ENCODE measurements at places on chromosomes 6 and 20.

- no peak for DNase-seq
Observed at GRCh38 chr6:64012351-64013001, 376.9 kb downstream of the PHF3 start.

DNA sequence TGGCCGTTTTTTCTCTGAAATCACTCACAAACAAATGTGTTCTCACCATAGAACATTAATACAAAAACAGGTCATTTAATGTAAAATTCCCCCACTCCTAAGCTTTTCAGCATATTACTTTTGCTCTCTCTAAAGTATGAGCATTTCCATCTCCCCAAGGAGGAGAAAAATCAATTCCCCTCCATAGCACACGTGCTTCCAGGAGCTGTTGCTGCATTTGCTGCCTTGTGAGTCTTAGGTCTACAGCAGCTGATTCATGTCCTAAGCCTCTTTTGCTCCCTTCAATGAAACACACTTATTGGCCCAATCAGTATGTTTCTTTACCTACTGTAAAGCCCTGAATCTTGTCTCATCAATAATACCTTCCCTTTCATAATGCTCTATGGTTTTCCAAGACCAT, 6.4 kb upstream of the COL9A1 start:
- DNase-seq: no peak

DNA sequence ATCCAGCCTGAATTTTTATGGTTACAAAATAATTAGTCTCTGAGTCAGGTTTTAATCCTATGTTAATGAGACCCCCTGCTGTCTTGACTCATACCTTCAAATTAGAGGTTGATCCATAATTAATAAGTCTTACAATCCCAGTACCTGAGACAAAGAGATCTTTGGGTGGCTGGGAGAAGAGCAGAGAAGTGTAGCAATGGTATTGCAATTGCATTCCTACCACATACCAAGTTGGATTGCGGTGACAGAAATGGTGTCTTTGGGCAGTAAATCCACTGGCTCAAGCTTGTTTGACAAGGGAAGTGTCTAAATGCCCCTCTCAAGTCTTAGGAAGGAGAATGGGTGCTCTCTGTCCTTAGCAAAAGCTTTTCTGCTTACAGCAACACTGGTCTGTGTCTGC, 150.4 kb downstream of the BTBD3 start:
- DNase-seq: no peak

DNA sequence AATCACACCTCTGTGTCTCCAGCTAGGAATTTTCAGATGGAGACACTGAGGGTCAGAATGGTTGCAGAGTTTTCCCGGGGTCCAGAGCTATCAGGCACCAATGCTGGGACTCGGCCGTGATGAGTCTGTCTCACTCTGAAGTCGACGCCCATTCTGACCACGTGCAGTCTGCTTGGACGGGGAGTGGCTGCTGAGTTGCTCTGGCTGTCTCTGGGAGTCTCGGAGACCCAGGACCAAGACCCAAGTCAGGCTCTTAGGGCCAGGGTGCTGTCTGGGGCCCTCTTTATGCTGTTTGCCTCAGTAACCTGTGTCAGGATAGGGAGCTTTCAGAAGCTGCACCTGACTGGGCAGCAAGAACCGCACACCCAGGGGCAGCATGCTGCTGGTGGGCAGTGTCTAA, 4.6 kb downstream of the IP6K3 start:
- no peak for DNase-seq

GRCh38 chr6:69135927-69136326, 500.8 kb downstream of the ADGRB3 start:
- DNase-seq: no peak

GRCh38 chr6:16184129-16184528, 54.3 kb upstream of the GMPR start:
- DNase-seq: peak; percentile 54

DNA sequence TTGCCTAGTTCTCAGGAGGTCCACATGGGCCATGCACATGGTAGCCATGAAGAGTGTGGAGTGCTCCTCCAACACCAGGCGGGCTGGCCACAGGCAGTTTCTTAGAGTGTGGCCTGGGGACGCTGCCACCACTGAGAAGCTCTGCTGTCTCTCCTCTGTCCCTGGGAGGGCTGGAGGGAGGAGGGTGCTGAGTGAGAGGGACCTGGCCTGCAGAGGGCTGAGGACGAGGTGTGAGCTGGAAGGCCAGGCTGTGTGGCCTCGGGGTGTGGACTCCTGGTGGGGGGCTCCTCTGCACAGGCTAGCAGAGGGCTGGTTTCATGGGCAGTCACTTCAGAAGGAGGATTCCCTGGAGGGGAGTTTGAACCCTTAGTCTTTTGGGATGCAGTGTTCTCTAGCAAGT, 39.7 kb downstream of the SYNJ2 start:
- DNase-seq: no peak

GRCh38 chr6:170297576-170298330, 6.9 kb upstream of the DLL1 start:
- DNase-seq: no peak

- no peak for DNase-seq
Observed at GRCh38 chr6:139231206-139231605, 60.6 kb downstream of the TXLNB start.

DNA sequence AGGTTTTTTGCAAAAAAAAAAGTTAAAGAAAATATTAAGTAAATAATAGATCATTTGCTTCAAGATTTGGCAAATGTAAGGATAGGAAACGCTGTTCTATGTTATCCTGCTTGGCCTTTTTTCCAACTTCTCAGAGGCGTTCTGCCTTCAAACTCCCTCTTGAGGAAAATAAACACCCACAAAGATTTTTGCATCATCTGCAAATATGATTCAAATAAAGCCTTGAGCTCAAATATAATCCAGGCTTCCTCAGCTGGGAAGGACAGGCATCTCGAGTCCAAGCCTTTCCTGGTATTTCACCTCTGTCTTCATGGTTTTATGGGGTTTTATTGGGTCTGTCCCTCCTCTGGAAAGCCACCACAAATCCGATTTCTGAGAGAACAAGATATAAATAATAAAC, 67.7 kb upstream of the PTPN1 start:
- DNase-seq: no peak

DNA sequence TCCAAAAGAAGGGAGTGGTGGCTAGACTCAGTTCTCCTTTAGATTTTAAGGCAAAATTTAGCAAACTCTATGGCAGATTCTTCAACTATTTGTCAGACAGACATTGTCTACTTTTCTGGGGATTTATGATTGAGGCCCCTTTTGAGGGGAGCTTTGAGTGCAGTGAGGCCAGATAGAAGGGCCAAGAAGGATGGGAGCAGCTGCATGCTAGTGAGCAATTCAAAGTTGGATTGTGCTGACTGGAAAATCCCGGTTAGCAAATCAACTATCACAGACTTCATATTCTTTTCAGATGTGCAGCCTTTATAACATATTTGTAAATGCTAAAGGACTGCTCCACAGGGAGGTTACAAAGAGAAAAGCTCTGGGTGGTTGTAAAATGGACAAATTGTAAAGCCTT, 35.0 kb upstream of the ESR1 start:
- DNase-seq: no peak

DNA sequence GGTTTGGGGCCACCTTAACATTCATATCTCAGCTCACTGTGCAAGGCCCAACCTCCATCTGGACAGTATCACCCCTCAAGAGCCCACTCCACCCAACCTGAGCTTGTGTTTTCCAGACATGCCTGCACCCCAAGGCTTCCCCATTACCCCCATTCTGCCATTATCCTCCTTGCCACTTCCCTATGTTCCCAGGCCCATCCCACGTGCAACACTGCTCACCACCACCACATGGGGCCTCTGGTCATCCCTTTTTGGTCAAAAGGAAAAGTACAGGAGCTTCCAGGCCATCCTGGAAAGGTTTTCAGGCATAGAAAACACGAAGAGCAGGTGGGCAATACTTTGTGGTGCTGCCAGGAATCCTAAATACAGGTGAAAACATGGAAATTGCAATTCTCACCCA, 140.3 kb downstream of the SYNDIG1 start:
- DNase-seq: no peak
